NCI-H2227 treated with DMSO at 0.1 percent for 48 hours (cell line): ENCODE measurements at places on chromosomes 11 and 22.

DNA sequence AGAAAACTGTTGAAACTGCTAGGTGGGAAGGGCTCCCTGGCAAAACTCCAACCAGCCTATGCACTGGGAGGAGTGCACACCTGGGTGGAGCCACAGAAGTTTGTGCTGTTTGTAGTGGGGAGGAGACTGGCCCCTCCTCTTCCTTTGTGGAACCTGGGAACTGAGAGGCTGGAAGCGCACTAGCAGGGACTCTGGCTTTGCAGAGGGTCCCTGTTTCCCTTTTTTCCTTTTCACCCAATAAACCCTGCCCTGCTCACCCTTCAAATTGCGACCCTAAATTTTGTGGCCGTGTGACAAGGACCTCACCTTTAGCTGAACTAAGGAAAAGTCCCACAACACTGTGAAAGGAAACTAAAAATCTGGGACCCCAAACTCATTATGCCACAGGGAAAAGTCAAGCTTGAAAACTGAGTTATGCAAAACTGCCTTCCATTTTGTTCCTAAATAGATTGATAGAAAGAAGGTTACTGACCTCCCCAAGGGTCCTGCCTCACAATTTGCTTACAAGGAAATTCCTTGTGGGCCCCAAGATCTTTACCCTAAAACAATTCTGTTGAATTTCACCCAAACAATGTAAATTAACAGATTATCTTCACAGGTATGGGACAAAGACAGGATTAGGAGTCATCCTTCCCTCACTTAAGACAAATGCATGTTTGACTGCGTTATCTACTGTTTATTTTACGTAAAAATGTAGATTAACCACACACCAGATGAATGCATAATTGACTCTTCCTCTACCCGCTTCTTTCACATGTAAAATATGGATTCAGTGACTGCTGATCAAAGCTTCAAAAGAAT, 81.0 kb downstream of the SLC36A4 start:
- no peak for DNase-seq

DNA sequence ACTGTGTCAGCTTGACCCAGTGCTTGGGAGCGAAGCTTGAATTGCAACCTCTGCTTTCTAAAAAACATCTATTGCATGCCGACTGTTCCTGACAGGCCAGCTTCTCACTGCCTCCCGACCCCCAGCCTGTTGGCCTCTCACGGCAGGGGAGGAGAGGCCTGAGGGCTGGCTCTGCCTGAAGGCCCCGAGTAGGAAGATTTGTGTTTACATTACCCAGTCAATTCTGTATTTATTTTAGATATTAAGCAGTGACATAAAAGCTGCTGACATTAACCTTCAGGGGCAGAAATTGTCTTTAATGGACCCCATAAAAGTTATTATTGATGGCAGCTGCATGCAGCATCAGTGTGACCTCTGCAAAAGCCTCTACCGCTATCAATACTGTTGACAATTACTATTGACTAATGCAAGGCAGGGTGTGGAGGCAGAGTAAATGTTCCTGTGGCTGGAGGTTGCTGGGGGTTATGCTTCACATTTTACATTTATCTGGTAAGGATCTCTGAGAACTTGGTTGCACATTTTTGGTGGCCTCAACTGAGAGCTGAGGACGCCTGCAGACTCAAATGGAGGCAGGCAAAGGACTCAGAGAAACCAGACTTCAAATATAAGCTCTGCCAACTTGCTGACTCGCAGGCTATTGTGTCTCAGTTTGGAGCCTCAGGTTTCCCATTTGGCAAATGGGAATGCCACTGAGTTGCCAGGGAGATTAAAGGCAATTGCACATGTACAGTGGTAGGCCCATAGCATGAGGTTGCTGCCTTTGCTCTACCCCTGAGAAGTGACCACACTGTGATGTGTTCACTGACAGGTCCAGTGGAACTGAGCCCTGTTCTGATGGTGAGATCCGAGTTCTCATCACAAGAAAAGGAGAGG, 380.5 kb downstream of the TENM4 start:
- no peak for DNase-seq

DNA sequence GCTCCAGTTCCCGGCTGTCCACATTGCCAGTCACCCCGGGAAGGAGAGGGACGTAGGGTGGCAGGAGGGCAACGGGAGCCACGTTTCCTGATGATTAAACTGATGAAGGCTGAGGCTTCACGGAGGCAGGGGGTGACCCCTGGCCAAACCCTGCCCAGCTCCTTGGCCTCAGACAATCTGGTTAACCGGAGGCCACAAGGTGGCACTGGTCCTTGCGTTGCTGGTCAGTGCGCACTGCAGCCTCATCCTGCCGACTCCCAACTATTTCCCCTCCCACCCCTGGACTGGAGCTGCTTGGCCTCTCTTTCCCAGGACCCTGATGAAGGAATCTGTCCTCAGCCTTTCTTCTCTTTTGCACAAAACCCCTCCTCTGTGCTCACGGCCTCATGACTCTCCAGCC, 75.3 kb downstream of the PDE2A start:
- no peak for DNase-seq

- DNase-seq: no peak
These were observed 60.1 kb downstream of the PRR5L start for GRCh38 chr11:36356201-36356600.

- no peak for DNase-seq
These were observed 5.1 kb downstream of the PRAME start for GRCh38 chr22:22553735-22554586.

- no peak for DNase-seq
These were observed 35.4 kb downstream of the CDKN1C start for GRCh38 chr11:2849994-2850770.

DNA sequence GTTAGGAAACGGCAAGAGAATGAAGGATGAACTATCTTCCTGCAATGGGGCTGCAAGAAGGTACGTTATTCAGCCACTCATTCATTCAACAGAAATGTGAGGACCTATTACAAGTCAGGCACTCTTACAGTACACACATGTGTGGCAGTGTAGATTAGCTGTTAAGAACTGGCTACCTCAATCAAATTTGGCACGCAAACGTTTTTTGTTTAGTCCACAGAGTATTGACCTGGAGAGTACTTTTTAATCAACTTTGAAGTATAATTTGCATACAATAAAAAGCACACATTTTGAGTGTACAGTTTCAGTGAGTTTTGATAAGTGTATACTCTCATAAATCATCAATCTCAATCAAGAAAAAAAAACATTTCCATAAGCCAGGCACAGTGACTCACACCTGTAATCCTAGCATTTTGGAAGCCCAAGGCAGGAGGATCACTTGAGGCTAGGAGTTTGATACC, 24.2 kb downstream of the MRTFA start:
- no peak for DNase-seq
